ENCODE measurements at places on chromosomes 5 and 9.

DNA sequence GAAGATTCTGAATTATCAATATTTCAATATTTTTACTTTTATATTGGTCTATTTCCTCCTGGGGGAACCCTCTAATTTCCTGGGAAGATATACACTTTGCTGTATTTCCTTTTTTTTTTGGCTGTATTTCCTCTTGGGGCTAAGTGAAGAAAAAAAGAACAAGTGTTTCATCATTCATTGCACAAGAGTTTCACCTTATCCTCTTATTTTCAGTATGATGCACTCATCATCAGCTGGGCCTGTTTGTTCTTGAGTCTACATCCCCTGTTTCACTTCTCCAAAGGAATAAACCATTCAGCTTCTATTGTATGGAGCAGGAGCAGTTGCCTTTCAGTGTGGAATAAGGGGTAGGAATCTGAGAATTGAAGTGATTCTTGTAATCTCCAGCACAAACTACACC is 210.8 kb downstream of the FAM170A start:
- DNase-seq = no peak

DNA sequence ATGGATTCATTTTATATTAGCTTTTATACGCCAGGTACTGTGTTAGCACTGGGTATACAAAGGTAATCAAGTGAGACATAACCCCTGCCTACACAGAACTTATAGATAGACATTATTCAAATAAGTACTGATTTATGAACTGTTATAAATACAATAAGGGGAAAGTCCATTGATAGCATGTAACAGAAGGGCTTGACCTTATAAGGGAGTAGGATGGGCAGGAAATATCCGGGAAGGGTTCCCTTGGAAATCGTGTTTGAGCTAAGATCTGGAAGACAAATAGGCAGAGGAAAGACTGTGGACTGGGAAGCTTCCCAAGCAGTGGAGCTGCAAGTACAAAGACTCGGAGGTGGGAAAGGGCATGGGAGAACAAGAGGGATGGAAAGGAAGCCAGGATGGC is 111.5 kb downstream of the WDR41 start:
- DNase-seq = no peak

GRCh38 chr9:99231711-99232110 is 9.6 kb downstream of the SEC61B start:
- DNase-seq = peak; percentile 61

- DNase-seq = peak; percentile 35
Measured at GRCh38 chr9:74281674-74282073, 215.5 kb upstream of the RORB start.

GRCh38 chr9:14221558-14221957 is 92.4 kb downstream of the NFIB start:
- no peak for DNase-seq

DNA sequence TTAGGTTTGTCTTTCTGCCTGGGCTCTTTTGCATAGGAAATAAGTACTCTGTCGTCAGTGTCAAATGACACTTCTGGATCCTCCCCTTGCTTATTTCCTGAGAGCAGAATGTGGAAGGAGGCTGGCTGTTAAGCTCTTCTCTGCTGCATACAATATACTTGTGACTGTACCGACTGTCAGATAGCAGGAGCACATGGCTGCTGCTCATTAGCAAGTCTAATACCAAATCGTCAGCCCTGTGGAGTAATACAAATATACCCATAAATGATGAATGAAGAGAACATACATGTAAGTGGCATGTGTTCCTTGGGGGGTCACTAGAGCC is at the start of gene GPR151:
Gene GPR151 (minus strand): TSS at position 40 of the 325 bp plus-strand sequence. CDS start 77 bp downstream, outside the sequence.
- DNase-seq = no peak

GRCh38 chr5:82735160-82735789 is 341.9 kb downstream of the TMEM167A start:
- DNase-seq = no peak

DNA sequence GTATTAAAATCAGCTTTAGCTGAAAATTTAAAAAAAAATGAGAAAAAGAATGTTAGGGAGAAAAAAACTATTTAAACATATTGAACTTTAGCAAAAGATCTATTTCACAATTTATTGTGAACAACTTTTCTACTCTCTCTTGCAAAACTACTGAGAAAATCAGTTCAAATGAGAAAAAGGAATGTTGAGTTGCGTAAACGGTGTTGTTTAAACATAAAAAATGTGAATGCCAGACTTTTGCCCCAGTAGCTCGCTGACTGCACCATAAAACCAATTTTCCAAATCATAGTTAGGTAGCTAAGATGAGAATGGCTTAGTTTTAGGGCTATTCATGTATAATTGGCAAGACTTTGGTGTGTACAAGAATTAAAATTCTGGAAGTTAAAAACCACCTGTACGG is 13.4 kb upstream of the RAD23B start:
- no peak for DNase-seq

GRCh38 chr5:128228521-128228920 is 145.0 kb downstream of the SLC12A2 start:
- DNase-seq = no peak

GRCh38 chr5:98872674-98873073 is 56.1 kb downstream of the CHD1 start:
- DNase-seq = no peak

- DNase-seq = no peak
Measured at GRCh38 chr9:14686168-14686567, 7.1 kb downstream of the ZDHHC21 start.

DNA sequence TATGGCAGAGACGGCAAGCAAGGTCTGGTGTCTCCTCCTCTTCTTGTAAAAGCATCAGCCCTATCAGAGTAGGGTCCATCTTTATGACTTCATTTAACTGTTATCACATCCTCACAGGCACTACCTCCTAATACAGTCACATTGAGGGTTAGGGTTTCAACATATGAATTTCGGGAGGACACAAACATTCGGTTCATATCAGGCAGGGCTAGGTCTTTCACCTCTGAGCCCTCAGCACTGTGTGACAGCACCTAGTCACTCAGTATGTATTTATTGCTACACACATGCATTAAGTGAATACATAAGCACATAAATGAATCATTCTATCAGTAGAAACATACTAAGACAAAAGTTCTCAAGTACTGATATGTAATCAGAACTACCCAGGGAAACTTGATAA is 9.4 kb upstream of the BTF3 start:
- DNase-seq = no peak

GRCh38 chr9:30075022-30075421 is 2309.4 kb upstream of the ACO1 start:
- DNase-seq = no peak

DNA sequence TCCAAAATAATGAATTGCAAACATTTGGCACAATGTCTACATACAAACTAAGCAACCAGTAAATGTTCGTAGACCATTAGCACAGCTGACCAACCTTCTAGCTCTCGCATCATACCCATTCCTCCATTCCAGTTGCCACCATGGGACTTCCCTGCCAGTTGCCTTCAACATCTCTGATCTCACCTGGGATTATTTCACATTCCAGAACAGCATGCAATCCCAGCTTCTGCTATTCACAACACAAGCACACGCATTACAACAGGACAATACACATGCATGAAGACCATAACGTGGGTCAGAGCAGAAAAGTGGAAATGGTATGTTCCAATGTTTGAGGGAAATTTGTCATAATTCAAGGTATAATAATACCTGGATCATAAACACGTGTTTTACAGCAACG is 848.2 kb upstream of the DMAC1 start:
- DNase-seq = no peak

- no peak for DNase-seq
Measured at GRCh38 chr9:82201196-82201595, 212.6 kb downstream of the SPATA31D1 start.

DNA sequence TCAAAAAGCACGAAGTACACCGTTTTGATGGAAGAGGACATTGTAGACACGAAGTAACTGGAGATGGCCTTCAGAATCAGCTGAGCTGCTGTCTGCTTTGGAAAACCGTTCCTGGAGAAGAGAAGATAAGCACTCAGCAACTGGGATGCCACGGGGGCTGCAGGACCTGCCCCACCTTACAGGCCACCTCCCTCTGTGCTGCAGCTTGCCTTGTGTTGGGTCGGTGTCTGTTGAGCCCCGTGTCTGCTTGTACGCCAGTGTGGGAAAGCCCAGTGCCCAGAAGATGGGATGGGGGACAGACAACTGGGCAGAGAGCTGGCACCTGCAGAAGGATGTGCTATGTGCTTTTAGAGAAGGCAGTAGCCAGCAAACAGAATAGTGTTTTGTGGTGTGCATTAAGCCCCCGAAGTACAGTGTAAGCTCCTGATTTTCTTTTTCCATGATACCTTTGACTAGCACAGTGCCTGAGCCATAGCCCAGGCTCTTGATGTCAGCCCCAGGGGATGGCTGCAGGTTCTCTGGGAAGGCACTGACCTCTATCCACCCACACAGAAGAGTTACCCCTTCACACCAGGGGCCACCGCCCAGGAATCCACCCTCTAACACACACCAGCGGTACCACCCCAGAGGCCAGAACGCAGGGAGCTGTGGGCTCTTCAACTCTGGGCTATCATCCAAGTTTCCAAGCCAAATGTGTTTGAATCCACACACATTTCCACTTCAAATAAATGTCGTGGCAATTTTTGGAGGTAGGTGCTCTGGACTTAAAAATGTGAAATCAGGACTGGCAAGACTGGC is 63.8 kb downstream of the MACROH2A1 start:
- no peak for DNase-seq

Measured in activated CD8-positive, alpha-beta T cell treated with anti-CD3 and anti-CD28 coated beads, Interleukin-2, amount 10 ng/mL, durations not matched to agents 7 days and 5 days (primary cell).